ENCODE measurements at places on chromosomes 5 and 9. TPM values are rescaled to one million over a fixed set of nuclear protein-coding genes. Genes with fewer than 3 reads are reported as not detected.

- no peak for DNase-seq
Observed at GRCh38 chr9:12424243-12424642, 268.9 kb upstream of the TYRP1 start.

GRCh38 chr5:103674251-103674650, 111.7 kb upstream of the NUDT12 start:
- DNase-seq, result no peak

DNA sequence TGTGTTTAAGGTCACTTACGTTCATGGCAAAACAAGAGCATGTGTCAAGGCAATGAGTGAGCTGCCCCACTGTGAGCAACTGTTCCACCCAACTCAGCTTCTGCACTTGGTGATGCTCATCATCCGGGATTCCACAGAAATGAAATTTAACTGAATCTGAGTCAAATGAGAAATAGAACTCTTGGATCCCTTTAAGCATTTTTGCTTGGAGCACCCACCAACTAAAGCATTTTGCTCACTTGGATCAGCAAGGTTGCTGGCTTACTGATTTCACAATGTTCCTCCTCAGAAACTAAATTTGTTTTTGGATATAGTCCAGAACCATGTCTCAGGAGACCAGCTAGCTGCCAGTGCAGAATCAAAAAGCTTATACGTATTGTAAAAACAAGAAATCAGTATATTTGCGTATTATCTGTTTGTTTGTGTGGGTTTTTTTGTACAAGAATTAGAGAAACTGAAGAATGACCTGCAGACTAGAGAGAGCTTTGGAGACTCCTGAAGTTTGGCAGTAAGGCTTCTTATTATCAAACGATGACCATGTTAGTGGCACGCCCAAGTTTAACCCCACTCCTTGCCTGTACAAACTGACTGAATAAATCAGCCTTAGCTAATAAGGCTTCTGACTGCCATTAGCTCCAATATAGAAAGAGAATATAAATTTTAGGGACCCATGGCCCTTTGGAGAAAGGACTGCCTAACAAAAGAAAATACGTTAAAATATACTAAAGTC, 153.8 kb upstream of the FST start:
- DNase-seq, result no peak

GRCh38 chr9:127934248-127934647, 3.4 kb downstream of the DPM2 start:
- DNase-seq, result no peak

DNA sequence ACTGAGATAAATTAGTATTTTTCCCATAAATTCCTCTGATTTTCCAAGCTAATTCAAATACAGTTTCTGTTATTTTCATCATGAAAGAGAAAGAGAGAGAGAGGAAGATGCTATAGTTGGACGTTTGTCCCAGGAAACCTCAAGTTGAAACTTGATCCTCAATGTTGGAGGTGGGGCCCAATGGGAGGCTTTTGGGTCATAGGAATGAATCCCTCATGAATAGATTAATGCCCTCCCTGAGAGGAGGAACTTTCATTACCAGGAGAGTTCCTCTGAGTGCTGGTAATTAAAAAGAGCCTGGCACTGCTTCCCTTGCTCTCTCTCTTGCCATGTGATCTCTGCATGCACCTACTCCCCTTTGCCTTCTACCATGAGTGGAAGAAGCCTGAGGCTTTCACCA, 189.9 kb upstream of the SMC2 start:
- no peak for DNase-seq

DNA sequence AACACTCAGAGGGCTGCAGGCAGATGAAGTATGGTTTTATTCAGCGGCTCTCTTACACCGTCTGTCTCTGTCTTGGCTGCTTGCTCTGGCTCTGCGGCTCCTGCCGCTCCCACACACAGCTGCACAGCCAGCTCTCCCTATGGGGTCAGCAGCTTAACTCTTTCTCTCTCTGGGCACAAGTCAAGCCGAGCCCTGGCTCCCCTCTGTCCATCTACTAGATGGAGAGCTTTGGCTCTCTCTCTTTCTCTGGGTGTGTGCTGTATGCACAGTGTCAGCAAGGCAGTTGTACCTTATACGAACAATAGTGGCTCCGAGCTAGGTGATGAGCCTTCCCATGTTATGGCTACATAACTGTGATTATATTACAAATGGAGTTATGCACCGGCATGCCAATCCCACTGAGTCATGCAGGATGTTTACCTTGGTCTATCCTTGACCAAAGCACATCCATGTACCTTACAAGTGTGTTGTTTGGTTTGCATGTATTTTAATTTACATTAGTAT, 19.3 kb upstream of the PPP2CA start:
- no peak for DNase-seq

Gene CCDC171
- 0.39 TPM for polyA plus RNA-seq

Gene SHOC1
- polyA plus RNA-seq, result not detected
